ENCODE measurements at places on chromosomes 4 and X.

DNA sequence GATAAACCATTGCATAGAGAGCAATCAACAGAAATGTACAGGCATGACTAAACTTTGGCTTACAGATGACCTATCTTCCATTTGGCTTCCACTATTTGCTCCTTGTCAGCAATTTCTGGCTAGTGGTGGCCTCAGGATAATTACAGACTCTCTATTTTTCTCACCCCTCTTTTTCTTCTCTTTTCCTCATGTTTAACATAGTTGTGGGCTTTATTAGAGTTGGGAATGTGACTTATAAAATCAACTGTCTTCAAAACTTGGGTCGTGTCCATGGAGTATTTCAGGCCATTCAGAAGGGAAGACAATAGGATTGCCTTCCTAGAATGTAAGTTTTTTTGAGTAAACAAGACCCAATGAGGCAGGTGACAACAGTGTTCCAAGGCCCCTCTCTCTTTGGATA, 236.2 kb downstream of the FRAS1 start:
- DNase-seq = peak; percentile 82

DNA sequence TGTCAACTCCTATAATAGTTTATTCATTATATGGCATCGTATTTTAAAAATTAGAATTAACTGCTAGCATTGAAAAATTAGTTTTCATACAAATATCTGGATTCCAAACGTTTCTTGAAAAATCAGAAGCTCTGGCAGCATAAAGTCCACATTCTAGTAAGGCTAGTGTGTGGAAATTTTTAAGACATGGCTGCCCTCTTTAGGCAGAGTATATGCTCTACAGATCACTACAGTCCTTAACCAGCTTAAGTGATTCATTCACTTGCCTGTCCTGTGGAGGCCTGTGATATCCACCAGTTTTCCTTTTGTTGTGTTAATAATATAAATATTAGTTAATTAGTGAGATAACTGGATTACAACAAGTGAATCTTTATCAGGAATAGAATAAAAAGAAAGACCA, 287.2 kb downstream of the OPHN1 start:
- DNase-seq = peak; percentile 31

DNA sequence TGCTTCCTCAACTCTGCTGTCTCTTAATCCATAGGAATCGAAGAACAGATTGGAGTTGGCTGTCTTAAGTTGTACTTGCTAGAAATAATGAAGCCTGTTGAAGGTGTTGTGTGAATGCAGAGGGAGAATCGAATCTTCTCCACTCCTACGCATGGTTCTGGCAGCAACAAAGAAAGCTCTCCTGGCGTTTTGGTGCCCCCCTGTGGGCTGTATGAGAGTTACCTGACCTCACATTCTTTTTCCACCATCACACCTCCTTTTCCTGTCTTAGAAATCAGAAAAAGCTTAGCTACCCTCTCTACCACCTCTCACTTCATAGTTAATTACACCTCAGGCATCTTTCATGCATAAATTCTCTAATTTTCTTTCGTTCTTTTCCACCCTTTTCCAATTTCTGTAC, 16.3 kb downstream of the KLF8 start:
- DNase-seq = peak; percentile 2

DNA sequence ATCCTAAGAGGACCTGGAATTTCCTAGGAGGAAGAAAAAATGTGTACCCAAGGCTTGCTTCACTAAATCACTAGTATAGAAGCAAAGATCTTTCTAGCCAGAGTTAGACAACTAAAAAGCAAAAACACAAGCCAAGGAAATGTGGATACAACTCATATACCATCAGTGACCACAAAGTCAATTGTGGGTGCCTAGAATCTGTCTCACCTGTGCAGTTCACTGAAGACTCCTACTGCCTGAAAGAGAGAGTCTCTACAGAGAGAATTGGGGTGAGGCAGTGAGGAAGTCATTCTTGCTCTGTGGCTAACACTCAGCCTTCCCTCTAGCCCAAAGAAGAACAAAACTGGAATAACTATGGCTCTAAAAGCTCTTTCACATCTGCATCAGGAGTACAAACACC, 82.9 kb downstream of the EFHC2 start:
- no peak for DNase-seq
